ENCODE measurements at places on chromosomes 16 and 17. TPM values are rescaled to one million over a fixed set of nuclear protein-coding genes. Genes with fewer than 3 reads are reported as not detected.

SOST gene
- total RNA-seq: 0.05 TPM

GRCh38 chr17:12406623-12407215 lies 259.0 kb upstream of the MYOCD start:
- no peak for DNase-seq

DNA sequence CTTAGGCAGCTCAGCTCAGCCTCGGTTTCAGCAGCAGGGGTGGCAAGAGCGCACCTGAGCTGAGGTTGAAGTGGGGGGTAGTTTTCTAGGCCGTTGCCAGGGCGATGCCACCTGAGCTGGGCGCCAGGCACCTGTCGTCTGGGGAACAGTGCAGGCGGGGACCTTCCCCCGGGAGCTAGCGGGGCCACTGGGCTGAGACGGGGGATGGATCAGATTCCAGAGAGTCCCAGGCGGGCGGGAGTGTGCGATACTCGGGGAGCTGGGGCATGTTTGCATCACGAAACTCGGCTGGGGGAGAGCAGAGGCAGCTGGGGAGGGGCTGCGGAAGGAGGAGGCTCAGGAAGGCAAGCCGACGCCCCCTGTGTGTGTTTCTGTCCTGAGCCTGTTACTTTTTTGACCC lies 477 bp upstream of the CLDN9 start:
- no peak for DNase-seq

- DNase-seq: no peak
These were observed 211.9 kb downstream of the STX8 start for GRCh38 chr17:9363440-9364350.

GRCh38 chr17:76384222-76384986 lies at the start of gene SPHK1:
Gene SPHK1, plus strand, starts transcription at chr17:76384609. Its CDS starts 1,036 bp downstream, at chr17:76385645.
- DNase-seq: peak; percentile 82

DNAAF8 gene
- 0.70 TPM for total RNA-seq

DNA sequence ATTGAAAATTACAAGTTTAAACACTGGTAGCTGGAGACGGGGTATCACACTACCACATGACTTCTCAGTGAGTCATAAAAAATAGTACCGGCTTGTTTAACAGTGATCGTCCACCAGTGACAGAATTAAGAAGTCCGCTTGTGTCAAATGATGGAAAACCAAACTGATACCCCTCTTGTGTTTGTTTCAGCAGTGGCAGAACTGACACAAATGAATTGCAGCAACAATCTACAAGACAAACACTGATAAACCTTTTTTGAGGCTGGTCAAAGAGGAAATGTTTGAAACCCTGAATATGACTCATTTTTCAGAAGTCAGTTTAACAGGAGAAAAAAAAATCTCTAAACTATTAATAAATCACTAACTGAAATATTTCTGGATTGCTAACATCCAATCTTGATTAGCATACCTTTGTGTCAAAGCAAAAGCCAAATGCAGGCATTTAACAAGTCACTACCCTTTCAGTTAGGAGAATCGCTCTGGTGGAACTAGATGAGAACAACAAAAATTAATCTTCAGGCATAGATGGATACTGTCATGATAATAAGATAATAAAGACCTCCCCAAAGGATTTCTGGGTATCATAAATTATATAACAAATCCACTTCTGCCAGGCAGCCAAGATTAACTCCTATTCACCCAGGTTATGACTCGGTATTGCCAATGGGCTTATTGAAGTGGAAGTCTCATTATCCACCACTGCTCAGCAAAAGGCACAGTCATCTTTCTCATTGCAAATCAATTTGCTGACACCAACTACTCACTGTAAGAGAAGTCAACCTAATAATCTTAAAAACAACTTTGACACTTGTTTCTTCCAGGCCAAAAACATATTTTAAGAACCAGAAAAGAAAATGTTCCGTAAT lies 20.8 kb downstream of the DCUN1D3 start:
- DNase-seq: peak; percentile 59

DNA sequence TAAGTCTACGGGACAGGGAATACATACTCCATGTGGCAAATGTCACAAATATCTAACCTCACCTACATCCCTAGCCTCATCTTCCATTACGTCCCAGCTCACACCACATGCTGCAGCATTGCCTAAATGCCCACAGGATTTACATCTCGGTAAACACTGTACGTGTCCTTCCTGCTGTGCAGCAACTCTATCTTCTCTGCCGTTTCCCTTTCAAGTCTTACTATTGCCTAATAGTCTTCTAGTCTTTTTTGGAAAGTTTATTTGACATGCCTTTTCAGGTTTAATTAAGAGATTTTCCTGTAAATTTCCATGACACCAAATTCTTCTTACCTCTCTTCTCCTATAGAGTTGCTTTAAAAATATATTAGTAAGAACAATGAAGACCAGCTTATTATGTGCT lies 120.5 kb downstream of the HS3ST4 start:
- DNase-seq: no peak

- DNase-seq: no peak
These were observed 4.7 kb upstream of the BRIP1 start for GRCh38 chr17:61868074-61868473.

DNA sequence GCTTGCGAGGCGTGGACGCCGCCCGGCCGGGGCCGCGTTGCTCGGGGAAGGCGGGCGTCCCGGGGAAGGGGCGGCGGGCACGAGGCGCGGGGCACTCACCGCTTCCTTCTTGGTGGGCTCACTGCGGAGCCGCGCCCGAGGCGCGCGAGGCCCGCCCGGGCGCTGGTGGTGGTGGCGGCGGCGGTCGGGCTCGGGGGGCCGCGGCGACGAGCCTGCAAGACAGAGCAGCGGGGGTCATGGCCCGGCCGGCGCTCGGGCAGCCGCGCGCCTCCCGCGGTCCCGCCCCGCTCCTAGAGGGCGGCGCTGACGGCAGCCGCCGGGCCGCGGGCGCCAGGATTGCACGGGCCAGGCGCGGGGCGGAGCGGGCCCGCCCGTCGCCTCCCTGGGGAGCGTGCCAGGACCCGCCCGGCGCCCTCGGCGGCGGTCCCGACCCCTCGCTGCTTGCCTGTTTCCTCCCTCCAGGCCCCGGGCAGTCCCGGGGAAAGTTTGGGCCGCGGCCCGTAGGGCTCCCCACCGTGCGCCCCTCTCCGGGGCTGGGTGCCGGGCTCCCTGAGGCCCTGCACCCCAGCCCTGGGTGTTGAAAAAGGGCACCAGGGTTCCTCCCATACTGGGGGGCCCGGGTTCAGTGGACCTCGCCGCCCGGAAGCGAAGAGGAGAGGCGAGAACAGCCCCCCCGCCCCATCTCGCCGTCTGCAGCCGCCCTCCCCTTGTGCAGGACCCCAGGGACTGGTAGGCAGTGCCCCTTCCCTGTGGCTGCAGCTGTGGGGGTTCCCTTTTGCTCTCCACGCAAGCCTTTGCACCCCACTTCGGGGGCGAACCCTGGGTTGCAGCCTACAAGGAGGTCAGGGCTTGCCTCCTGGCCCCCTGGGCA lies at the start of gene C16orf74:
TSS of gene C16orf74 (minus strand) at position 270 of the 871 bp plus-strand sequence. CDS start 15,879 bp downstream, outside the sequence.
- DNase-seq: peak; percentile 68

ALKBH5 gene
- total RNA-seq: 95.1 TPM

- no peak for DNase-seq
These were observed 15.7 kb upstream of the MLKL start for GRCh38 chr16:74716355-74716754.

CBFA2T3 gene
- total RNA-seq: 0.14 TPM

DNA sequence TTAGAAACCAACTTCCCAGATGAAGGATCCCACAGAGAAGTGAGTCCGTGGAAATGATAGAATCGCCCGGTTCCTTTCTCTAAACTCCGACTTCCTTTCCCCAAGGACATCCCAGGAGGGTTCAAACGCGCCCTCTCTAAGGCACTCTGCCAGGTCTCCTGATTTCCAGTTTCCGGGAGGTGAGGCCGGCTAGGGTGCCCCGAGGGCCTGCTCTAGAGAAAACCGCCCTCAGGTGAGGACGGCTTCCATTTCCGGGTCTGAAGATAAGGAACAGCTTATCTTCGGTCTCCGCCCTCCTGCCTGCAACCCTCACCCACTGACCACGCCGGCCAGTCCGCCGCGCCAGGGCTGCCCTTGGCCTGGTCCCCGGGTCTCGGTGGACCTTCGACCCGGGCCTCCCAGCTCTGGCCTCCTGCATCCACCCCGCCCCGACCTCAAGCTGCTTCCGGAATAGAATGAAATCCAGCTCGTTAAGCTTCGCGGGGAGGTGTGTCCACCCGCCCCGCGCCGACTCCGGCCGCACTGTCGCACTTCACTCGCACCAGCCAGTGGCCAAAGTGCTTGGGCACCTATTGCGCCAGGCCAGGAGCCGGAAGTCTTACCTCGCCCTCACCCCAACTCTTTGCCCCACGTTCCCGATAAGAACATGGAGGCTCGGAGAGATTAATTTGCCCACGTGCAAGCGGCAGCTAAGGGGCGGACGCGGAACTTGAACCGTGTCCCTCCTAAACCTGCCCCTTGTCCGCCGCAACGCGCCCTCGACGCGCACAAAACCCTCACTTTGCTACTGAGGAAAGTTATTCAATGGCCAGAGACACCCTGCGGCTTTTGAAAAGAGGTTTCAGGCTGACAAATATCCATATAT lies 836 bp upstream of the MMP15 start:
- DNase-seq: peak; percentile 39

DNA sequence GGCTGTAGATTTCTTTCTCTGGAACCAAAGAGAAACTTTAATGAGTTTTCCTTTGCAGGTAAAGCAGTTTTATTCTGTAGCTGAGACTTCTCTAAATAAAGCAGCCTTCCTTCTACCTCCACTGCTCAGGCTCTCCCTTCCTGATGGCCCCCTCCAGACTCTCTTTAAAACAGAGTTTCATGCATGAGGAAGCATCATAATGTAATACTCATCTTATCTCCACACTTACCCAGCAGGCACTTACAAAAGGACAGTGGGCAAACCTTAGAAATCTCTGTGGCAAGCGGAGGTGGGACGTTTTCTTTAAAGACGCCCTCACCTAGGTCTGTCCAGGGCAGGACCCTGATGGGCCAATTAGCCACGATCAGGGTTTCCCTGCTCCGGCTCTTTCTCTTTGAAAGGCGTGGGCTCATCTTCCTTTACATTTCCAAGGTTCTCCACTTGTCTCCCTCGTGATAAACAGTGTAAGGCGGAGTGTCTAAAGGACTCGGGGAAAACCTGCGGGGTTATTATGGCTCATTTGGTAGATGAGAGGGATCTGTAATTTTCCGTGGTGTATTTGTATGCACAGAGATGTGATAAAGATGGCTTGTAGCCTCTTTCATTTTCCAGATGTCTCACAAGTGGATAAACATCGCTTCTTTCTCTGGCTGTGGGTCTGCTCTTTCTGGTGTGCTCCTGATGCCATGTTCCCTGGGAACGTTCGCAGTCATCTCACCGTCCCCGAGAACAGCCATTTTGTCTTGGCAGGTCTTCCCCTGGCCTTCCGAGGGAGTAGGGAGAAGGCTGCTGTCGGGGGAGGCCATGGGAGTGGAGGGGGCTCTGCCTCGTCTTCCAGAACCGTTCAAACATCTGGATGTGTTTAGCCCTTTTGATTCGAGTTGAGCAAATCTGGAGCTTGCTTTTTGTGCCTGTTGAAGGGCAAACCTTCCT lies 239.0 kb downstream of the CCDC182 start:
- no peak for DNase-seq

GLP2R gene
- not detected for total RNA-seq

EFNB3 gene
- 0.14 TPM for total RNA-seq

CORO7 gene
- total RNA-seq: 58.0 TPM

WDR90 gene
- total RNA-seq: 15.1 TPM

DNA sequence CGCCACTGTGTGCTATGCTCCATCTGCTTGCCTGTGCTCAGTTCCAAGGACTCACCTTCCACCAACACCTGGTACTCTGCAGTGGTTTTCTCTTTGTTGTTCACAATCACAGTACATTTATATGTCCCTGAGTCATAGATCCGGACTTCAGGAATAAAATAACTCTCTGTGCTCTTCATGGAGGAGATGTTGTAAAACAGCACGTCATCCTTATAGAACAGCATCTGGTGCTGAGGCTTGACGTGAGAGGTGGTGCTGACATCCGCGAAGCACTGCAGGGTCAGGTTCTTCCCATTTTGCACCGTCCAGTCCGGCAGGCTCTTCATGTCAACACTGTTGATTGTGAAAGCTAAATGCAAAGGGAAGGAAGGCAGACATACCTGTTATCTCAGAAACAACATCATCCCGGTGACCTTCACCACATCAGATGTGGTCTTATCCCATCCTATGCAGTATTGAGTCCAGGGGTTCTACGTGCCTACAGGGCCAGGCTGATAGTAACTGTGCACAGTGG lies 12.8 kb downstream of the PECAM1 start:
- peak; percentile 86 for DNase-seq

DNA sequence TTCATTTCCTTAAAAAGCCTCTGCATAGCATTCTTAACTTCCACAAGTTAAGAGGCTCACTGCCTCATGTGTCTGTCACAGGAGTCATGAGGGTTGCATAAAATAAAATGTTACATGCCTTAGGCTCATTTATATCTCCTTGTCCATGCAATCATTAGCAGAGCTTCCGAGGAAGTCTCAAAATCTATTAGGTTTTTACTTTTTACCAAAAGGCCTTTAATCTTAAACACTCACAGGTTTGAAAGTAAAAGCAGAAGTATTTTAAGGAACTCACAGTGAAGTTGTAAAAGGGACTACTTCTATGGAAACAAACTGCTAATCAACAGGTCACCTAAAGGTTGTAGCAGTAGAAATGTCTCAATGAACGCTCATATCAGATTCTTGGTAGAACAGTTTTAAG lies 5.2 kb upstream of the ATP6V0A1 start:
- no peak for DNase-seq

DNA sequence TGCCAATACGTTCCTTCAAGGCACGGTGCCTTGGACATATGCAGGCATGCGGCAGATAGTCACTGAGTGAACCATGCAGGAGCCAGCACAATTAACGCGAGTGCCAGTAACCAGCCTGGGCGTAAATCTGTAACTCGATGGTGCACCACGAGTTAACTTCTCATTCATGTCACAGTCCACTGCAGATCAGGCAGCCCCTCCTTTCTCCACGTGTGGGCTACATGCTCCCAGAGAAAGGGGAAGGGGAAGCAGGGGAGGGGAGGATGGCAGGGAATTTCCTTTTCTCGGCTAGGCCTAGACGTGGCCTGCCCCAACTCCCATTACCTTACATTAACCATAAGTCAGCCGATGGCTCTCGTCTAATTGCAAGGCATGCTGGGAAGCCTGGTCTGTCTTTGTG lies 287.9 kb downstream of the CPPED1 start:
- DNase-seq: no peak

GEMIN4 gene
- 12.9 TPM for total RNA-seq

GRCh38 chr17:14664511-14664910 lies 363.6 kb downstream of the HS3ST3B1 start:
- DNase-seq: no peak

DNA sequence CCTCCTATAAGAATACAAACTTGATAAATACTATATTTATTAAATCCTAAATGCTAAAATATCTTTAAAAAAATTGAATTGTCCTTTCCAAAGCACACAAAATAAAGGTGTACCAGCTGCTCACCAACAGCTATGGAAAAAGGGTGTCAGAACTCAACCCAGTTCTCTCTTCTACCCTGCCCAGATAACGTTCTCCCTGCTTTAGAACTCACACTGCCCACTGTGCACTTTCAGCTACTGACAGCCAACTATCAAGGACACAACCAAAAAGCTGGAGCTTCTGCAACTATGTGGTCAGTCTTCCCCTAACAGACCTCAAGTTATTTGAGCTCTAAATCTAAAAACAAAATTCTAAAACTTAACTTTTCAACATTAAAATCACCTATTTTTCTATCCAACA lies 13.7 kb downstream of the AP1G1 start:
- no peak for DNase-seq
